ENCODE measurements at places on chromosomes 2 and 18. TPM values are rescaled to one million over a fixed set of nuclear protein-coding genes. Genes with fewer than 3 reads are reported as not detected.

FEV gene
- not detected for total RNA-seq

- peak; percentile 85 for DNase-seq
Measured at GRCh38 chr18:9333441-9334328, 888 bp upstream of the TWSG1 start.

- no peak for DNase-seq
Measured at GRCh38 chr2:69164061-69164778, 151.2 kb downstream of the ANTXR1 start.

- no peak for DNase-seq
Measured at GRCh38 chr2:109368798-109369197, 239.8 kb downstream of the SH3RF3 start.

Data from neural progenitor cell (in vitro differentiated cells).